ENCODE measurements at places on chromosomes 7 and 10.

- DNase-seq: no peak
These were observed 66.9 kb downstream of the NXPH1 start for GRCh38 chr7:8500286-8500685.

GRCh38 chr7:140440593-140440992 lies 36.7 kb downstream of the RAB19 start:
- DNase-seq: no peak

DNA sequence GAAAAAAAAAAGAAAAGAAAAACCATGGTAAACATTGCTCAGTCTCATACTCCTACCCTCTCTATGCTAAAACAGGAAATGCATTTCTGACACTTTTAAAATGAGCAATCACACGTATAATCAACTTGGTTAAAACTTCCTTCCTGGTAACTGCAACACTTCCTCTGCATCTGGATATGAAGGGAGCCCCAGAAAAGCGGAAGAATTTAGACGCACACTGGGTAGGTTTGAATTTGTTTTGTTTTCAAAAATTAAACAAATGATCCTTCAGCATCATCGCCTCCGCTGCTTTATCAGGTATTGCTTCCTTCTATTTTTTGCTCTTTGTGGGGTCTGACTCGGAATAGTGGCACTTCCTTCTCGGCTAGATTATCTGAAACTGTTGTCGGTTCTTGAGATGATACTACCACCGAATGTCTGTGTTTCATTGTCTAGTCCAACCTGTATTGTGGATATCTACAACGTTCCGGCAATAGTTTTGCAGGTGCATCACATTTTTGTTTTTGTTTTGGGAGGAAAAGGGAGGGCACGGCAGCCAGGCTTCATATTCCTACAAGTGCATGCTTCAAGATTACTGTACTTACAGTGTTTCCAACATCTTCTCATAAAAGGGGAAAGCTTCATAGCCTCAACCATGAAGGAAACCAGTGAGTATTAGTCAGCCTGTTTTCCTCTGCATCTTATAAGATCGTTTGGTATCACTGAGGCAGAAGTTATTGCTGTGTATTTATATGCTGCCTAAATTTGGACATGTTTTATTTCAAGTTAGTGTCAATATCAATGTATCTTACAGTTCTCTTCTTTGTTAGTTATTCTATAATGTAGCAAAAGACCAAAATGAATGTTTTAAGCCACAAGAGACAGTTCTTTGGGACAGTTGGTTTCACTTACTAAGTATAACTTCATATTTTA lies at the start of gene PIK3CG:
Gene PIK3CG, plus strand, starts transcription at position 153 of the 912 bp plus-strand sequence. CDS start 2,280 bp downstream, outside the sequence.
- DNase-seq: peak; percentile 65

DNA sequence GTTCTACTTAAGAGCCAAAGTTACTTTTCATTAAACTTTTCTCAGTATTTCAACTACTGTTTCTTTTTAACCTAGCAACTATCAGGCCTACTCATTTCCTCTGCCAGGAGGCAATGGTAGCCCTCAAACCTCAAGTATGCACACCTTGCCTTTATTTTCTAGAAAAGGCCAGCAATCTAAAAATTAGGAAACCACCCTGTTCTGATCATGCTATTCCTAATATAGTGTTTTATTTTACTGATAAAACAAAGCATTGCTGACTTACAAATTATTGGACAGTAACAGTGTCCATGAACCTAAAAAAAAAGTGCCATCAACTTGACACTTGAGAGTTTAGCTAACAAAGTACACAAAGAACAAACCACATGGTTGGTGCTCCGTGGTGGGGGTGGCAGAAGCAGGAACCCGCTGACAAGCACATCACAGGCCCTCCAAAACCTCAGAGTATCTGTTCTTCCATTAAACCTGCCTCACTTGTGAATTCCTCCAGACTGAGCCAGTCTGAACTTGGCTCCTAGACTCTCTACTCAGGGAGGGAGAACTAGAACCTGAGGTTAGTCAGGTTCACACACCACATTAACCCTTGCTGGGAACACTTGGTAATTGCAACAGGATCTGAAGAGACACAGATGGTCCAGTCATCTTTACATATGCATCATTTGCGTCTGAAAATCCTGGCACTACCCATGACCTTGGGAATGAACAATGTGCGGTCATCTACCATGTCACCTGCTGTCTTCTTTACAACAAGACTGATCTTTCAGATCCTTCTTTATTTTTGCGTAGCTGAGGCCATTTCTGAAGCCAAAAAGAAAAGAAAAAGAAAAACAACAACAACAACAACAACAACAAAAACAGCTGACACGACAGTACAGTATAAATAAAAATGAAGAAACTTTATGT lies 31.9 kb downstream of the PIP4K2A start:
- DNase-seq: peak; percentile 90

DNA sequence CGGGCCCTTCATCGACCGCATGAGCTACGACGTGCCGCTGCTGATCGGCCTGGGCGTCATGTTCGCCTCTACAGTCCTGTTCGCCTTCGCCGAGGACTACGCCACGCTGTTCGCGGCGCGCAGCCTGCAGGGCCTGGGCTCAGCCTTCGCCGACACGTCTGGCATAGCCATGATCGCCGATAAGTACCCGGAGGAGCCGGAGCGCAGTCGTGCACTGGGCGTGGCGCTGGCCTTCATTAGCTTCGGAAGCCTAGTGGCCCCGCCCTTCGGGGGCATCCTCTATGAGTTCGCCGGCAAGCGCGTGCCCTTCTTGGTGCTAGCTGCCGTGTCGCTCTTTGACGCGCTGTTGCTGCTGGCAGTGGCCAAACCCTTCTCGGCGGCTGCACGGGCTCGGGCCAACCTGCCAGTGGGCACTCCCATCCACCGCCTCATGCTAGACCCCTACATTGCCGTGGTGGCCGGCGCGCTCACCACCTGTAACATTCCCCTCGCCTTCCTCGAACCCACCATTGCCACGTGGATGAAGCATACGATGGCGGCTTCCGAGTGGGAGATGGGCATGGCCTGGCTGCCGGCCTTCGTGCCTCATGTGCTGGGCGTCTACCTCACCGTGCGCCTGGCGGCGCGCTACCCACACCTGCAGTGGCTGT lies 1.2 kb downstream of the SLC18A3 start:
- DNase-seq: no peak

DNA sequence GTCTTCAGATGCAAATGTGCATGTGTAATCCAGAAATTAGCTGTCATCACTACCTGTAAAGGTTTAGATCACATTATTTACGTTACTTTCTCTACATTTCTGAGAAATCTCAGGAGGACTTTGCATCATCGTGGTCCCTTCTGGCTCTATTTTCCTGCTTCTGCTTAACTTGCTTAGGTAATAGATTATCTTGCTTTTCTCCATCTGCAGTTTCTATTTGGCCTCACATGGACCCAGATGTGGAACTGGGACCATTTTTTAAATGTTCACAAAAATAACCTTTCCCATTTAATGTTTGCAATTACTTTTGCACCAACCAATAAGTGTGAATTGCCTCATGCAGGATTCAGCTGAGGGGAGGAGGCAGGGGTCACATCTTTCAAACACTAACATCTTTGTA lies 278.4 kb upstream of the SEMA3C start:
- no peak for DNase-seq

Data from T-helper 2 cell (primary cell).